Stimulated activated CD4-positive, alpha-beta T cell treated with anti-CD3 and anti-CD28 coated beads, Interleukin-15, amount 100 ng/mL, for 24 hours (primary cell): ENCODE measurements at places on chromosomes 1 and 21.

DNA sequence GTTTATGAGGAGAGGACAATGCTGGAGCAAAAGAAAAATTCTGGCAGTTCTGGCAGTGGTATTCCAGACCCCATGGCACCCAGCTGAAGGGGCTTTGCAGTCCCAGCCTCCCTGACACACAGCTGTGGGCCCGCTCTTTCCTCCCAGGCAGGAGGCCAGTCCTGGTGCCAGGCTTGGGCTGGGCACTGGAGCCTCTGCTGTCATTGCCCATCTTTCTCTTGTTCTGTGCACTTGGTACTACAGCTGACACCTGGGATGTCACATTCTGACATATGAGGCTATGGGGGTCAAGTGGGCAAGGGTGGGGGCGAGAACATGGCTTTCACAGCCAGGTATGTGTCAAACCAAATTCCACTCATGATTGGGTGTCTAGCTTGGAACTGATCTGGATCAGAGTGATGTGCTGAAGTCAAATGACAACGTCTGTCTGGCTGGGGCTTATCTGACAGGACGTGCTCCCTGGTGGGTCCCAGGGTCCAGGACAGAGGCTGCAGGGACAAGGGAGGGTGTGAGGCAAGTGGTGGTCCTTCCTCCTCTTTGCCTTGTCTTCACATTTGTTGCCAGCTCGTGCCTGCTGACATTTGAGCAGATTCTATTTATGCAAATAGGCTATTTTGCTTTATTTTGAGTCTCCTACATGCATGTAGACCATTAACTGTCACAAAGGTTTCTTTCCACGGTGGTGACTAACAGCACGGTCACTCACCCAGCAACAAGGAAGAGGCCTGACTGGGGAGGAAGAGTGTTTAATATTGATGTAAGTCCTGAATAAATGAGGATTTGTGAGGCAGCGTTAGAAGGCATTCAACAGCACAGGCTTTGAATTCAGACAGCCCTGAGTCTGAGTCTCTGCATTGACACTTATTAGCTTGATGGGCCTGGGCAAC is 336.3 kb downstream of the PBX1 start:
- no peak for DNase-seq

- DNase-seq = peak; percentile 63
Observed at GRCh38 chr1:183023601-183024316, 539 bp downstream of the LAMC1 start.

DNA sequence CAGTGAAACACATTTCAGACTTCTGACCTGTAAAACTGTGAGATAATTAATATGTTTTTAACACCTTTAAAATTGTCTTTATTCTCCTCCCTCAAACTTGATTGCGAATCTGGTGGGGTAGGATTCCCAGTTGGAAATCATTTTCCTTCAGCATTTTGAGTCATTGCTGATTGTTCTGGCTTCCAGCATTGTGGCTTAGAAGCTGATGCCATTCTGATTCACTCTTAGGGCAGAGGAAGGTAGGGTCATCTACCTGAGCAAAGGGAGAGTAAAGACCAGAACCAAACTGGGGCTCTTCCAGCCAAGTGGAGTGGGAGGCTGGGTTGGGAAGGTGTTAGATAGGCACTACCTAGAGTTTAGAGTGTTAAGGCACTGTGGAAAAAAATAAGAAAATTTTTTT is 61.2 kb downstream of the MPZL1 start:
- DNase-seq = no peak

DNA sequence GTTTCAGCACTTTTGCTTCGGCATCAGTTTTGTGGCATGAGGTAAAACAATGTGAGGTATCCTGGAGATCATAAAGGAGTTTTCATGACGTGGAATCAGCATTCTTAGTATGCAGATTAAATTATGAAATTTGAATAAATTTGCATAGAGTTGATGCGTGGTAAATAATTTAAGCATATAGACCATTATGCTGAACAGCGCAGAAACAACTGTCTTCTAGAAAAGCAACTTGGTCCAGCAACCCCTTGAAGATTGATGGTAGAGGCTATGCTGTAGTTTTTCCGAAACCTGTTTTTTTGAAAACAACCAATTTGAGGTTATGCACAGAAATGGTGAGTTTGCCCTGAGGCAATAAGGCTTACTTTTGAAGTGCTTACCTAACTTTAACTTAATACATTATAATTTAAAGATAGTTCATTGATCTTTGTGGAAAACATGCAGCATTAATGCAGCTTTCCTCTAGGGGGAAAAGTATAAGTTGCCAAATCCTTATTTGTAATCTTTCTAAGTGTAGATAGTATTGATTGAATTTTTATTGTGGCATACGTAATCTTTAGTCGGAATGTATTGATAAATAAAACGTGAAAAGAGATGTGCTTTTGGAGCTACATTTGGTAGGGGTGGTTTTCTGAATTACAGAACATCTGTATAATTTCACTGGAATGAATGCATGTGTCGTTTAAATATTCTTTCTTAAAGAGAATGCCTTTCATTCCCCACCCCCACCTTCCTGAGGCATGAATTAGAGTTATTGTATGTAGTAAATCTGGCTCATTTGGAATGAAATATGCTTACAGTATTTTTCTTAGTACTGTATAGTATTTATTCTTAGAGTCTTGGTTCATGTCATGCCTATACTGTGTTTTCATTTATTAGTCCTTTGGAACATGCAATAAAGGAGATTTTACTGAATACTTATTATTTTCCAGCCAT is 3.8 kb downstream of the PRDM2 start:
- DNase-seq = no peak

- DNase-seq = no peak
Observed at GRCh38 chr1:184242507-184242943, 144.3 kb upstream of the C1orf21 start.

GRCh38 chr1:175200678-175201521 is 8.3 kb upstream of the KIAA0040 start:
- no peak for DNase-seq
